T-cell (primary cell): ENCODE measurements at places on chromosomes 1 and 21.

GRCh38 chr1:51331206-51332100 lies 1.1 kb upstream of the TTC39A start:
- H3K4me3 ChIP-seq: no peak overlapping the region
- DNase-seq: no peak
- H3K36me3 ChIP-seq: no peaks in the 10 kb centered on the region
- H3K4me1 ChIP-seq: no peaks in the 10 kb centered on the region

DNA sequence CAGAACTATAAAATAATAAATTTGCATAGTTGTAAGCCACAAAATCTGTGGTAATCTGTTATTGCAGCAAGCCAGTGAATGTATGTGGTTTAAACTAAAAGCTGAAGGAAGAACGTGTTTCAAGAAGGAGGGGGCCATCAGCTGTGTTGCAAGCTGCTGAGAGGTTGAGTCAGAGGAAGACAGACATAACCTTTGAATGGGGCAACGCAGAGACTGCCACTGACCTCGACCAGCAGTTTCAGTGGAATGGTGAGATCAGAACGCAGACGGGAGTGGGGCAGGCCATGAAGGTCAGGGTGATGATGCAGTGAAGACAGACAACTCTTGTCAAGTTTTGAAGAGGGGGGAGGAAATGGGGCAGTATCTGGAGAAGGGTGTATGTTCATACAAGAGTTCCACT lies 23.2 kb upstream of the QSOX1 start:
- no peak overlapping the region for H3K27ac ChIP-seq
- DNase-seq: no peak
- no peak overlapping the region for H3K4me3 ChIP-seq
- peaks cover 14% of the 10 kb centered on the region for H3K27me3 ChIP-seq
- H3K4me1 ChIP-seq: no peaks in the 10 kb centered on the region

DNA sequence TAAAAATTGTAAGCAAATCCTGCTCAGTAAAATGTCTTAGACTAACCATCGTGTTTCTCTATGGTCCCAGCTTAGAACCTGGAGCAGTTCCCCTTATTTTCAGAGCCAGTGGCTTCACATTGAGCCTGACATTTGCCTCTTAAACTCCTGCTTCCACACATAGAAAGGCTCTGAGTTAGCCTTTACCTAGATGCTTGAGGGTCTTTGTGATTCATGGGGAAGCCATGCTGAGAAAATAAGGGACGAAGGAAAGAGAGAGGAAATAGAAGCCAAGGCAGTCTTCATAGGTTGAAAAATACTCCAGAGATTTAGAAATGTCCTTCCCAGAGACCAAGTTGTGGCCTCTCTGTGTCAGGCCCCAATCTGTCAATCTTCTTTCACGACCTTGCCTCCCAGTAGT lies 16.1 kb upstream of the RBBP5 start:
- no peak overlapping the region for H3K27ac ChIP-seq
- H3K27me3 ChIP-seq: no peaks in the 10 kb centered on the region
- H3K4me1 ChIP-seq: no peaks in the 10 kb centered on the region
- no peaks in the 10 kb centered on the region for H3K36me3 ChIP-seq
- no peak for DNase-seq

- H3K27ac ChIP-seq: no peak overlapping the region
- H3K27me3 ChIP-seq: no peaks in the 10 kb centered on the region
- no peak overlapping the region for H3K4me3 ChIP-seq
- H3K36me3 ChIP-seq: no peaks in the 10 kb centered on the region
Observed at GRCh38 chr1:18945401-18945849, 11.1 kb downstream of the IFFO2 start.

- no peaks in the 10 kb centered on the region for H3K27me3 ChIP-seq
- peak overlapping the region; percentile 50 for H3K27ac ChIP-seq
- H3K4me1 ChIP-seq: peaks cover 10% of the 10 kb centered on the region
- no peaks in the 10 kb centered on the region for H3K36me3 ChIP-seq
Observed at GRCh38 chr1:33045246-33045645, 8.6 kb upstream of the AK2 start.

- H3K4me1 ChIP-seq: no peaks in the 10 kb centered on the region
- DNase-seq: no peak
- H3K27ac ChIP-seq: no peak overlapping the region
- peaks cover 9% of the 10 kb centered on the region for H3K27me3 ChIP-seq
Observed at GRCh38 chr21:35987475-35987874, 72.9 kb downstream of the SETD4 start.

DNA sequence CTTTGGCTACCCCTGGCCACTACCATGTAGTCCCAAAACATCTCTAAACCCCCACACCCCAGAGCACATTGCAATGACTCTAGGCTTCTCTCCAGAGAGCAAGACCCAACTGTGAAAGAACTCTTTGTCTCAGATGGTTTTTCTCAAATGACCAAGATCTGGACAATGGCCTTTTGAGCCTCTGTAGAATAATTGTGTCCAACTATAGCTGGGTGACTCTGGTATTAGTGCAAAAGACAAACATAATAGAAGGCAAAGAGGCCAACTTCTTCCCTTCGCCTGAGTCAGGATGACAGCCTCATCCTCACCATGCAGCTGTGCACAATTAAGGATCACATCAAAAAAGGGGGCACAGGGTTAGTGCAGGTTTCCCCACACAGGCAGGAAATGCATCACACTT lies 139.6 kb downstream of the BRINP2 start:
- H3K4me1 ChIP-seq: no peaks in the 10 kb centered on the region
- no peak for DNase-seq
- no peak overlapping the region for H3K27ac ChIP-seq
- H3K4me3 ChIP-seq: no peak overlapping the region
- no peaks in the 10 kb centered on the region for H3K36me3 ChIP-seq

- no peak overlapping the region for H3K27ac ChIP-seq
- H3K4me3 ChIP-seq: no peak overlapping the region
- no peaks in the 10 kb centered on the region for H3K4me1 ChIP-seq
- no peak for DNase-seq
- H3K36me3 ChIP-seq: no peaks in the 10 kb centered on the region
- H3K27me3 ChIP-seq: no peaks in the 10 kb centered on the region
Observed at GRCh38 chr1:232293361-232293760, 336.6 kb downstream of the SIPA1L2 start.

DNA sequence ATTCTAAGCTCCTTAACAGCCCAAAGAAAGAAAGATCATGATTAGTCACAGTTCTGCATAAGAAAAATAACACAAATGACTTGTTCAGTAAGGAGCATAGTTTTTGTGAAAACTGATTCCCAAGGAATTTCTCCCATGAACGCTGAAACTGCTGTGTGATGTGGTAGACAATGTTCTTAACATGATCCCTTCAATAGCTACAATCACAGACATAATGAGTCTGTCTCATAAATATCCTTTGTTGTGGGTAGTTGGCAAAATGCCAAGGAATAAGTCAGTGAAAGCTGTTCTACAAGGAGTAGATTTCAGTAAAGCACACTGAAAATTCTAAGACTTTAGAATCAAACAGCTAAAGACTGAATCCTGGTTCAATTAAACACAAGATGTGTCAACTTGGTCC lies 404.8 kb downstream of the HLX start:
- H3K27me3 ChIP-seq: no peaks in the 10 kb centered on the region
- DNase-seq: no peak

DNA sequence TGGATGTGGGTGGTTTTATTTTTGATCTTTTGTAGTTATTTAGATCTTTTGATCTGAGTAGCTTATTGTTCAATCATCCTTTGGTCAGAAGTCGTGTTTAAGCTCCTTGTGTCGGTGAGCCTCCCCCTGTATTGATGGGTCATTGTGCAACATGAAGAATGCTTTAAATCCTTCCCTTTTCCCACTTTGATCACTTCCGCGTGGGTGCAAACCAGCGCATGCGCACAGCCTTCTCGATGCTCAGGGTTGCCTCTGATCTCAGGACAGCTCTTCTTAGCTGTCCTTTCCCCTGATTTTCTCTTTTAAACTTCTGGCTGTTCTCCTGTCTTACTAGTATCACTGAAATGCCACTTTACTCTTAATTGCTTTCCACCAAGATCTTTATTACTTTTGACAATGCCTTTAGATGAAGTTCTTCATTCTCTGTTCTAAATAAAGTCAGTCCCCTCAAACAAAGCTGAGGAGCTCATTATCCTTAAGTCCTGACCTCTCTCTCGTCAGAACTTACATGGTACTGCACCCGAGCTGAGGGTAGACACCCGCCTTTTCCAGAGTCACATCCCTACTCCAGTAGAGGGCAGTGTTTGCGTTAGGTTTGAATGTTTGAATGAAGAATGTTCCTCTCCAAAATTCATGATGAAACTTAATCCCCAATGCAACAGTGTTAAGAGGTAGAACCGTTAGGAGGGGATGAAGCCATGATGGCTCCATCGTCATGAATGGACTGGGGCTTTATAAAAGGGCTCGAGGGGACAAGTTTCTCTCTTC lies 547.9 kb upstream of the TMPRSS15 start:
- no peak overlapping the region for H3K4me3 ChIP-seq
- no peaks in the 10 kb centered on the region for H3K36me3 ChIP-seq
- no peaks in the 10 kb centered on the region for H3K27me3 ChIP-seq
- H3K4me1 ChIP-seq: no peaks in the 10 kb centered on the region
- H3K27ac ChIP-seq: no peak overlapping the region

DNA sequence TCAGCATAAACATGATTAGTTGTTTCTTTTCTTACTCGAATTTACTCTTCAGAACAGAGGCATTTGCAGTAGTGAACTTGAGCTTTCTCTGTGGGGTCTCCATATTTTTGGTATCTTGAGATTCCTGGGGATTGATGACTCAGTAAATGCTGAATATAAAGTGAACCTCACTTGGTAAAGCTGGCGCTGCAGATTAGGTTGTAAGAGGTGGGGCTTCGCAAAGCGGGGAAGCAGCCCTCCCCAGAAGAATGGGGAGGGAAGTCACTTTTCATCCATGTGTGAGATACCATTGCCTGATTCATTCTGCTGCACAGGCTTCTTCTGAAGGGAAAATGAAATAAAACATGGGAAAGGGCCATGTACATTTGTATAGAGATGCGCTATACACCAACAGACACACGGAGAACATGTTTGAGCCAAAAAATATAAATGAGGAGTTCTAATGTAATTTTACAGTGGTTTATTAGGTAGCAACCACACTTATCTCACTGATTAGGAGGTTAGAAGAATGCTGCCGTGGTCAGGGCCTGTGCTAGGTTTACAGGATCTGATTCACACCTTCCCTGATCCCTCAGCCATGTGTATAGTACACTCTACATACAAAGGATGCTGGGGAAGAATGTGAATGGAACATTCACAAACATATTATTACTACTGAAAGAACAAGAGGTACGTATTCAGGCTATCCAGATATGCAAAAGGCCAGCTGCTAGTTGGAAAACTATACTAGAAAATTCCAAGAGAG lies 63.5 kb downstream of the DNTTIP2 start:
- H3K27ac ChIP-seq: no peak overlapping the region
- no peak for DNase-seq
- peaks cover 2% of the 10 kb centered on the region for H3K4me1 ChIP-seq
- no peaks in the 10 kb centered on the region for H3K36me3 ChIP-seq

DNA sequence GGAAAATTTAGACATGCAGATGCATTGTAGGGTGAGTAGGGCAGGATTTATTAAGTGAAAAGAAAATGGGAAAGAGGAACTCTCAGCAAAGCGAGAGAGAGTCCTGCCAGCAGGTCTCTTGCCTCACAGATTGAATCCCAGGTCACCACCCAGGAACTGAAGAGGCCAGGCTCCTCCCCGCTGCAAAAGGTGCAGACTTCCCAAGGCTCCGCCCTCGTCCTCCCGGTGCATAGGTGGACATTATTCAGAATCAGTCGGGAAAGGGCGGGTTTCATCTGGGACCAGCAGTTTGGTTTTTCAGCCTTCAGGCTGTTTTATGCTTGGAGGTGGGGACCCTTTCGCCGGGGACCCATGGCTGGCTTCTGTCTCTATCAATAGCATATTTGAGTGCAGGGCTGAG lies 41.6 kb upstream of the APP start:
- H3K4me1 ChIP-seq: no peaks in the 10 kb centered on the region
- H3K27ac ChIP-seq: no peak overlapping the region
- H3K27me3 ChIP-seq: no peaks in the 10 kb centered on the region
- H3K36me3 ChIP-seq: no peaks in the 10 kb centered on the region

- H3K4me1 ChIP-seq: no peaks in the 10 kb centered on the region
- no peak overlapping the region for H3K4me3 ChIP-seq
Observed at GRCh38 chr1:209630383-209631225, 21.6 kb downstream of the LAMB3 start.

DNA sequence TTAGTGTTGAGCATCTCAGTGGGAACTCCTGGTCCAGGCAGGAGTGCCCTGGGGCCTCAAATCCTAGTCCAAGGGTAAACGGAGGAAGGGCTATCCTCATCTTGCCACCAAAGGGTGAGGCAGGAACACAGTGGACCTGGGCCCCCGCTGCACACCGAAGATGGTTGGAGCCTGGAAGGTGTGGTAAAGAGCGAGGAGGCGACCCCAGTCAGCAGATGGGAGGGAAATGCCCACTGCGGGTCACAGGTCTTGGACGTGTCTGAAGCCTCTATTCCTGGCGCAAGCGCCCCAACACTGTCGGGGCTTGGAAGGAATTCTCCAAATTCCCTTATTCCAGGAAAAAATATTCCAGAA lies 38.5 kb upstream of the SYNC start:
- no peak overlapping the region for H3K27ac ChIP-seq
- peaks cover 11% of the 10 kb centered on the region for H3K4me1 ChIP-seq
- no peaks in the 10 kb centered on the region for H3K27me3 ChIP-seq
- no peaks in the 10 kb centered on the region for H3K36me3 ChIP-seq
- no peak overlapping the region for H3K4me3 ChIP-seq

- no peak for DNase-seq
- H3K27ac ChIP-seq: no peak overlapping the region
- no peaks in the 10 kb centered on the region for H3K4me1 ChIP-seq
Observed at GRCh38 chr1:189530162-189530561, 947.5 kb downstream of the BRINP3 start.

- no peaks in the 10 kb centered on the region for H3K4me1 ChIP-seq
- no peaks in the 10 kb centered on the region for H3K27me3 ChIP-seq
- no peak overlapping the region for H3K4me3 ChIP-seq
- no peak for DNase-seq
- no peak overlapping the region for H3K27ac ChIP-seq
- no peaks in the 10 kb centered on the region for H3K36me3 ChIP-seq
Observed at GRCh38 chr1:64750875-64751274, 6.0 kb downstream of the RAVER2 start.

DNA sequence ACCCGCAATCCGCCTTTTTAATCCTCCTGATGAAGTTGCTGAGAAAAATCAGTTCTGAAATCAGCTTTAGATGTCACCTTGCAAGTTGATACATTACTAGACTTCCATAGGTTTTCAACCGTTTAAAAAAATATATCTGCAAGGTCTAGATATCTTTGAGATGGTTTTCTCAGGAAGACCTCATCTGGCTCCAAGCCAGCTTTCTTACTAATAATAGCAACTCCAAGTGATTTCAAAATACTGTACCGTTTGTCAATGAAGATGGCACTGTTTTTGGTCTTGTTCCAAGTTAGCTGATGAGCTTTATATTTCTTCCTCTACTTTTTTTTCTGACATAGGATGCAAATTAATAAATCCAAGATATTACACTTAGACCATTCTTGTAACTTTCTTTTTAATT lies 40.3 kb downstream of the LRRC8C start:
- H3K4me3 ChIP-seq: no peak overlapping the region
- no peaks in the 10 kb centered on the region for H3K27me3 ChIP-seq
- H3K4me1 ChIP-seq: peaks cover 13% of the 10 kb centered on the region
- H3K36me3 ChIP-seq: no peaks in the 10 kb centered on the region
- DNase-seq: no peak
